B cell (primary cell): ENCODE measurements at places on chromosomes 4 and X. TPM values are rescaled to one million over a fixed set of nuclear protein-coding genes. Genes with fewer than 3 reads are reported as not detected.

NUDT10 gene
- 0.36 and 0.44 TPM in 2 replicates for total RNA-seq

ODAPH gene
- 0.36 and 0.81 TPM in 2 replicates for total RNA-seq

TRIML2 gene
- total RNA-seq: not detected in 2 replicates

SSX1 gene
- not detected in 2 replicates for total RNA-seq

SH3TC1 gene
- 388 and 396 TPM in 2 replicates for total RNA-seq

RHOXF1 gene
- total RNA-seq: not detected in 2 replicates

UGT2B11 gene
- not detected in 2 replicates for total RNA-seq

SH3RF1 gene
- total RNA-seq: 5.4 and 6.5 TPM in 2 replicates

ZRSR2 gene
- 27.8 and 28.2 TPM in 2 replicates for total RNA-seq

F8 gene
- 1.4 and 2.9 TPM in 2 replicates for total RNA-seq

BEX1 gene
- total RNA-seq: 0.39 TPM in 1 of 2 replicates, not detected in the other

TDO2 gene
- not detected in 2 replicates for total RNA-seq

NR3C2 gene
- 19.3 and 21.3 TPM in 2 replicates for total RNA-seq

CAPN6 gene
- not detected in 2 replicates for total RNA-seq

COL4A6 gene
- not detected in 2 replicates for total RNA-seq

PASD1 gene
- total RNA-seq: not detected in 2 replicates

ESX1 gene
- total RNA-seq: not detected in 2 replicates

RAB33B gene
- 13.0 and 13.1 TPM in 2 replicates for total RNA-seq

ARHGEF9 gene
- total RNA-seq: 29.3 and 35.3 TPM in 2 replicates

ARHGAP6 gene
- 2.1 and 2.6 TPM in 2 replicates for total RNA-seq

TIGD4 gene
- 0.36 and 0.59 TPM in 2 replicates for total RNA-seq

SGCB gene
- total RNA-seq: 9.7 and 12.8 TPM in 2 replicates

RTL9 gene
- not detected in 2 replicates for total RNA-seq

PABPC1L2A gene
- not detected in 2 replicates for total RNA-seq

PTCHD1 gene
- total RNA-seq: not detected in 2 replicates

FGFBP1 gene
- not detected in 2 replicates for total RNA-seq

TNMD gene
- not detected in 2 replicates for total RNA-seq

NOX1 gene
- not detected in 2 replicates for total RNA-seq

DNAAF6 gene
- not detected in 2 replicates for total RNA-seq

CFP gene
- 0.59 and 2.0 TPM in 2 replicates for total RNA-seq

LRP2BP gene
- 1.6 and 1.7 TPM in 2 replicates for total RNA-seq

GLRA3 gene
- total RNA-seq: 0.12 and 0.22 TPM in 2 replicates

IL9R gene
- 8.7 and 10.3 TPM in 2 replicates for total RNA-seq

USP51 gene
- 3.2 and 4.8 TPM in 2 replicates for total RNA-seq

MAGEA6 gene
- total RNA-seq: not detected in 2 replicates

CTAG1B gene
- not detected in 2 replicates for total RNA-seq
